Fibroblast of lung (primary cell): ENCODE measurements at places on chromosomes 12 and 14. TPM values are rescaled to one million over a fixed set of nuclear protein-coding genes. Genes with fewer than 3 reads are reported as not detected.

SCAF11 gene
- total RNA-seq, result 43.8 and 45.5 TPM in 2 replicates

PCED1B gene
- total RNA-seq, result 0.26 and 0.33 TPM in 2 replicates

TCL1B gene
- total RNA-seq, result not detected in 2 replicates

TUBA1A gene
- 772 and 888 TPM in 2 replicates for total RNA-seq

KMT2D gene
- 21.1 and 33.0 TPM in 2 replicates for total RNA-seq

ACRBP gene
- under 0.01 and 0.33 TPM in 2 replicates for total RNA-seq

RASSF9 gene
- total RNA-seq, result 0.33 and 0.77 TPM in 2 replicates

ABCD2 gene
- total RNA-seq, result under 0.01 and 0.33 TPM in 2 replicates

RNASE2 gene
- total RNA-seq, result not detected in 2 replicates

CACNA1C gene
- total RNA-seq, result 7.4 and 11.4 TPM in 2 replicates

G2E3 gene
- total RNA-seq, result 14.1 and 14.7 TPM in 2 replicates

PLCZ1 gene
- total RNA-seq, result not detected in 2 replicates

CABP1 gene
- total RNA-seq, result under 0.01 TPM in 1 of 2 replicates, not detected in the other

NFE2 gene
- total RNA-seq, result under 0.01 and 0.17 TPM in 2 replicates

TAS2R30 gene
- total RNA-seq, result 2.6 and 4.0 TPM in 2 replicates

ITGA5 gene
- total RNA-seq, result 133 and 232 TPM in 2 replicates

RFLNA gene
- total RNA-seq, result 0.26 TPM in 1 of 2 replicates, not detected in the other

HCAR2 gene
- total RNA-seq, result under 0.01 TPM in 1 of 2 replicates, not detected in the other

SDSL gene
- total RNA-seq, result 10.0 and 12.4 TPM in 2 replicates

SCNN1A gene
- under 0.01 and 0.26 TPM in 2 replicates for total RNA-seq

SERPINA10 gene
- total RNA-seq, result not detected in 2 replicates

A2ML1 gene
- not detected in 2 replicates for total RNA-seq

MYF6 gene
- under 0.01 TPM in 1 of 2 replicates, not detected in the other for total RNA-seq

DNAJC22 gene
- 4.6 and 4.8 TPM in 2 replicates for total RNA-seq

IGF1 gene
- 0.83 and 1.3 TPM in 2 replicates for total RNA-seq

ARHGAP9 gene
- under 0.01 TPM in 2 replicates for total RNA-seq

SLC25A21 gene
- total RNA-seq, result 0.26 and 0.50 TPM in 2 replicates

M6PR gene
- 292 and 338 TPM in 2 replicates for total RNA-seq

ADAM21 gene
- total RNA-seq, result 0.51 and 0.66 TPM in 2 replicates

CCDC177 gene
- not detected in 2 replicates for total RNA-seq

RNF212B gene
- not detected in 2 replicates for total RNA-seq

SLC6A13 gene
- not detected in 2 replicates for total RNA-seq

SLCO1C1 gene
- not detected in 2 replicates for total RNA-seq

CARMIL3 gene
- 0.17 and 0.26 TPM in 2 replicates for total RNA-seq

TAS2R9 gene
- 0.17 TPM in 1 of 2 replicates, not detected in the other for total RNA-seq

KRT82 gene
- not detected in 2 replicates for total RNA-seq

SERPINA12 gene
- not detected in 2 replicates for total RNA-seq

LBHD2 gene
- total RNA-seq, result not detected in 2 replicates

KRT73 gene
- total RNA-seq, result not detected in 2 replicates

ANKS1B gene
- total RNA-seq, result 0.51 and 0.83 TPM in 2 replicates

TXNDC16 gene
- total RNA-seq, result 3.0 and 5.1 TPM in 2 replicates

KLRC4 gene
- total RNA-seq, result not detected in 2 replicates

MYO1A gene
- 0.17 and 0.26 TPM in 2 replicates for total RNA-seq

KRT83 gene
- total RNA-seq, result not detected in 2 replicates

TESPA1 gene
- total RNA-seq, result not detected in 2 replicates

CIROP gene
- total RNA-seq, result 0.17 and 1.0 TPM in 2 replicates

AGAP2 gene
- under 0.01 and 0.17 TPM in 2 replicates for total RNA-seq

PPM1H gene
- total RNA-seq, result 0.51 and 3.1 TPM in 2 replicates
